Esophagus (tissue), 2 donors: ENCODE measurements at places on chromosomes 12 and 14. TPM values are rescaled to one million over a fixed set of nuclear protein-coding genes. Genes with fewer than 3 reads are reported as not detected.

OTX2 gene
- polyA plus RNA-seq: not detected

KLRF2 gene
- not detected for polyA plus RNA-seq

MYBPC1 gene
- polyA plus RNA-seq: 0.16 TPM

YLPM1 gene
- polyA plus RNA-seq: 13.0 TPM

ADAM20 gene
- 0.28 TPM for polyA plus RNA-seq

NEUROD4 gene
- not detected for polyA plus RNA-seq

ALDH1L2 gene
- polyA plus RNA-seq: 0.35 TPM

NPFF gene
- polyA plus RNA-seq: 0.12 TPM

NRIP2 gene
- polyA plus RNA-seq: 0.47 TPM

FOXN4 gene
- not detected for polyA plus RNA-seq

BDKRB1 gene
- polyA plus RNA-seq: 18.5 TPM
